Naive thymus-derived CD4-positive, alpha-beta T cell (primary cell): ENCODE measurements at places on chromosomes 5 and 9. TPM values are rescaled to one million over a fixed set of nuclear protein-coding genes. Genes with fewer than 3 reads are reported as not detected.
A peak's percentile ranks its signal among the peaks of the same experiment; 100 is the strongest.

GRCh38 chr9:5425006-5425628 lies 12.6 kb downstream of the PLGRKT start:
- no peak for DNase-seq

- no peak for DNase-seq
These were observed 24.1 kb downstream of the CARTPT start for GRCh38 chr5:71743155-71743554.

- no peak for DNase-seq
These were observed 662.1 kb downstream of the TLE4 start for GRCh38 chr9:80233906-80234305.

DNA sequence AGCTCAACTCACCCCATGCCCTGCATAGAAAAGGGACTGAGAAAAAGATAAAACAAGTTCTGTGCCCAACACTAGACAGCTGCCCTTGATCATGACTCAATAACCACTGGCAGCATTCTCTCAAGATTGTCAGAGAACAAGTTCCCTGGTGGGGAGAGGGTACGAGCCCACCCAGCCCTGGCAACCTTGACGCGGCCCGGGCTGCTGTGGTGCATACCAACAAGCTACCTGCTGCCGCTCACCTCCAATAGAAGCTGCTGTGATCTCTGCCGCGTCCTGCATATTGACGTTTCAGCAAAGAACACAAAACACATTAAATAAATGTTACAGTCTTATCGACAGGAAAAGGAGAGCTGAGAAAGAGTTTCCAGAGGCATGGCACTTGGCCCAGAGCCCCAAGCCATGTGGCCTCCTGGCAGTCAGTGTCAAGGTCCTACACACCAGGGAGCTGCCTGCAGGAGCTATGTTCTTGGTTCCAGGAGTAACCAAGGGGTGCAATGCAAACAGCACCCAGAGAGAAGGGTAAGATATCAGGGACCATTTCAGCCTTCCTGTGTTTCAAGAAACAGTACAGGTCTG lies 28.3 kb downstream of the WHRN start:
- DNase-seq: no peak

DNA sequence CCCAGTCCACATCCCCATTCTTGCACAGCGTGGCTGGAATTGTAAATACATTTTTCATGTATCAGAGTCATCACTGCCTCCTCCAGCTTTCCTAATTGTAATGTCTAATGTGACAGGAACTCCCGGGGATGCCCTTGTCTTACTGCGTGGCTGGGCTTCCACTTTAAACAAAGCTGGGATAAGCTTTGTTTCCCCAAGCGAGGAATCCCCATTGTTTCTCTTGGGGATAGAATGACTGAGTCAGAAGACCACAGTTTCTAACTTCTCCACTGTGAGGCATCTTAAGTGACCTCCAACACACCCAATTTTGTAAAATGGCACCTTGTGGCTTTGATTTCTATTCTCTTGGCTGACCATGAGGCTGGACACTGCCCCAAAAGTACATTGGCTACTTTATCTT lies 22.4 kb downstream of the ARPC5L start:
- no peak for DNase-seq

- no peak for DNase-seq
These were observed 117.9 kb downstream of the ZSWIM6 start for GRCh38 chr5:61449804-61450492.

DNA sequence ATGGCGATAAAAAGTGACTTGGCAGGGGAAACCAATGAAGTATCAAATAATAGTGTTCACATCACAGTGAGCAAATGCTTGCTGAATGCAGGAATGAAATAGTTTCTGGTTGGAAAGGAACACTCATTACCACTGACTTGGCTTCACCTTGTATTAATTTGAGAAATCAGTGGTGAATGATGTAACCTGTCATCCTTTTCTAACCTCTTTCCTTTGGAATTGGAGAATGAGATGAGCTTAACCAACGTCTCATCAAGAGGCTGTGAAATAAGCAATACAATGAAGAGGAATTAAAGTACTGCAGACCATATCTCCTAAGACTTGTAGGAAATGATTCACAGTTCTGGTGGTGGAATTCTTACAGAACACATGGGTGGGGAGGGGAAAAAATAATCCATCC lies 192.2 kb downstream of the DMAC1 start:
- DNase-seq: no peak

- DNase-seq: peak; percentile 30
These were observed 6.2 kb downstream of the PDLIM4 start for GRCh38 chr5:132263548-132264261.

GRCh38 chr5:153742060-153742459 lies 251.6 kb downstream of the GRIA1 start:
- no peak for DNase-seq

DNA sequence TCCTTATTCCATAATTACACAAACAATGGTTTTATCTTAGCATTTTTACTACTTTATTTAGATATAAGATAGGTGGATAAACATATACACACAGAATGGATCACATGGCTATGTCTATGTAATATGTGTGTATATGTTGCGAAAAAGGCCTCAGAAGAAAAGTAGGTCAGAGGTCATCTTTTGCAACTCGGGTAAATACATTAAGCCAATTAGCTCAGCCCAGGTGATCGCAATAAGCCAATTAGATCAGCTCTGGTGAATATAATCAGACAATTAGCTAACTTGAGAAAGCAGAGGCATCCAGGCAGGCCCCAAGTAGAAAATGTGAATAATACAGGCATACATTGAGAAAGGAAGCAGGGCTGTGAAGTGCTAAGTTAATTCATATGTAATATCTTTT lies 24.3 kb downstream of the SLCO4C1 start:
- no peak for DNase-seq

- no peak for DNase-seq
These were observed 297.1 kb upstream of the MSX2 start for GRCh38 chr5:174427304-174427703.

DNA sequence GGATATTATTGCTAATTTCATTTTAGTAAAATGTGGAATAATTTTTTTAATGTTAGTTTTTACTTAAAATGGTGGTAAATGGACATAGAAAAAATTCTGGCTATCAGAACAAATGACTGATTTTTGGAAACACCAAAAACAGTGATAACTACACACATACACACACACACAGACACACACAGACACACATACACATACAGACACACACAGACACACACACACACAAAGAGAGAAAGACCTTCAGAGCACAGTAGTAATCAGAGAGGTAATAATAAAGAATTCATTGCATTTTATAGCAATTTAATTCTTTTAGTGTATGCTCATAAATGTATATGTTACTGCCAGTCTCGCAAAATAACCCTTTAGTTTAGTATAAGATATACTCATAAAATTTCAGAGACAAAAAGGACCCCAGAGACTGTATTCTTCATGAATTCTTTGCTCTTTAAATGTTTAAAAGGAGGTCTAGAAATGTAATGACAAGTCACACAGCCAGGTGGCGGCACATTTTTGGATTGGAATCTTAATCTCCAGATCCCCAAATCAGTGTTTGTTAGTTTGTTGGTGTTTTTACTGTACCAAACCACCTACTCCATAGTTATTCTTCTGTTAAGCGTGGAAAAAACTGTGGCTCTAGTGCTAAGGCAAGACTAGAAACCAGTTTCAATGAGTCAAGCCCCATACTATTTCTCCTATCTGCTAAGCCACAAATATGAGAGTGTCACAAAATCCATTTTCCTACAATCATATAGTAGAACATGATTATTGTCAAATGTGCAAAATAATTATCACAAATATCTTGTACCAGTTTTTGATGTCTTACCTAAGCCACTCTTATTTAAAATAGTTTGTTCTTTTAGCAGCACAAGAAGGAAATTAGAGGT lies 109.9 kb downstream of the EDIL3 start:
- no peak for DNase-seq

DNA sequence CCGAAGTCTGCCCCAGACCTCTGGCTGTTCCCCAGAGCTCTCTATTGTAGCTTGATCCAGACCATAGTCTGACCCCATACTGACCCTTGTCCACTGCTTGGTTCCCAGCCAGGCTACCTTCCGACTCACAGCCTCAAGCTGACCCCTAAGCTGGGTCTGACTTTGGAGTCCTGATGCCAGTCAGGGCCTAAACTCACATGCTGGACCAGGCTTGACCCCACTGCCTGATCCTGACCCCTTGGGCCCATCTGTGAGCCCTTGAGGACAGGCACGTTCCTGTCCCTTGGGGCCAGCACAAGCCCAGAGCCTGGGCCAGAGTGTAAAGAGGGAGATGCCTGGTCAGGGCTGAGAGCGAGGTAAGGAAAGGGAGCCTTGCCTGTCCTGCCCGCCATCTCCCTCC lies 32.7 kb upstream of the ENHO start:
- DNase-seq: no peak

GRCh38 chr5:77841616-77842015 lies 65.5 kb upstream of the TBCA start:
- DNase-seq: no peak

- no peak for DNase-seq
These were observed 2.1 kb upstream of the HAND1 start for GRCh38 chr5:154479944-154480750.

DNA sequence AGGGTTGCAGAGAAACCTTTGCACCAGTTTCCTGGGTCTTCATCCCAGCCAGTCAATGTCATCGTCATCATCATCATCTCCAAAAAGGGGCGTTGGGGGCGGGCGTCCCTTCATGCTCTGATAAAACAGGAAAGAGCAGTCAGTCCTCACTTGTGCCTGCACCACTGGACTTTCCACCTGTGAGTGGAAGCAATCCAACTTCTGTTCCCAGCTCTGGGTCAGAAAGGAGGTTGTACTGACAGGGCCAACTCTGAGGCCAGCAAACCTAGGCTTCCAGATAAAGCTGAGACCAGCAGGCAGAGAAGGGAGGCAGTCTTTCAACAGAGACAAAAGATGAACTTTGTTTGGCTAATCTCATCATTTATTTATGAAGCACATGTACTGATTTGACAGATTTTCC lies 15.2 kb downstream of the SLC31A2 start:
- DNase-seq: no peak

- DNase-seq: no peak
These were observed 93.7 kb downstream of the RASEF start for GRCh38 chr9:82969291-82969690.

TMOD1 gene
- 1.2 TPM for total RNA-seq

ANXA2R gene
- total RNA-seq: 40.4 TPM

GCNT1 gene
- 8.3 and 10.7 TPM in 2 replicates for total RNA-seq

IL31RA gene
- total RNA-seq: 0.39 TPM

C5 gene
- total RNA-seq: 2.3 TPM

PLGRKT gene
- total RNA-seq: 31.7 and 36.9 TPM in 2 replicates

ANKRD18A gene
- 14.9 TPM for total RNA-seq

POC5 gene
- total RNA-seq: 17.9 and 23.1 TPM in 2 replicates

CDO1 gene
- not detected for total RNA-seq

DAP gene
- total RNA-seq: 38.5 TPM
